ENCODE measurements at places on chromosomes 12 and 14.

- DNase-seq: no peak
Measured at GRCh38 chr14:60328583-60328982, 79.6 kb downstream of the PPM1A start.

- DNase-seq: no peak
Measured at GRCh38 chr12:122842505-122843405, 7.5 kb downstream of the HIP1R start.

DNA sequence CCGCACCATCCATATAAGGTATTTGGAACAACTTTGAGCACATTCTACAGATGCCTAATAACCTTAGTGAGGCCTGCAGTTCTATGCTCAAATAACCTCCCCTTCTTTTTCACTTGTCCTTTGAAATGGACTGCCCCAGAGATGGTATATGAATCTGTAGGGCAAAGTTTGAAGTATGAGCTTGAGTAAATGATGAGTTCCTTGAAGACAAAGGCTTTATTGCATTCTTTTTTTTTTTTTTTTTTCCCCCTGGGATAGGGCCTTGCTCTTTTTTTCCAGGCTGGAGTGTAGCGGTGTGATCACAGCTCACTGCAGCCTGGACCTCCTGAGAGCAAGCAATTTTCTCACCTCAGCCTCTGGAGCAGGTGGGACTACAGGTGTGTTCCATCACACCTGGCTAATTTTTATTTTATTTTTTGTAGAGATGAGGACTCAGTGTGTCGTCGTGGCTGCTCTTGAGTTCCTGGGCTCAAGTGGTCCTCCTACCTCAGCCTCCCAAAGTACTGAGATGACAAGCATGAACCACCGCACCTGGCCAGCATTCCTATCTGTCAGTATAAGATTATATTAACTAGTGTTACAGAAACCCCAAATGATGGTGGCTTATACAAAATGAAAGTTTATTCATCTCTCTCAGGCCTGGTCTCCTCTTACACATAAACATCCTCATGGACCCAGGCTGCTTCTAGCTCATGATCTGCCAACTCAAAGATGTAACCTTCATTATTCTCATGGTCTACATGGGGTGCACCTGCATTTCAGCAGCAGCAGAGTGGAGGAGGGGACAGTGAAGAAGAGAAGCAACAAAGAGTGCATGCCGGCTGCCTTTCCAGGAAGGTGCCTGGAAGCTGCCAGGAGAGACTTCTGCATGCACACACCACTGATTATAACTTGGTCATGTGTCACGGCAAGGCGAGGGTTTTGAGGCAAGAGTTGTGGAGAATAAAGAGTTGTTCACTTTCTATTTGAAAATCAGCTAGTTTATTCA is 101.4 kb downstream of the DUSP16 start:
- DNase-seq: no peak

- no peak for DNase-seq
Measured at GRCh38 chr12:91052026-91052425, 5.8 kb downstream of the KERA start.

DNA sequence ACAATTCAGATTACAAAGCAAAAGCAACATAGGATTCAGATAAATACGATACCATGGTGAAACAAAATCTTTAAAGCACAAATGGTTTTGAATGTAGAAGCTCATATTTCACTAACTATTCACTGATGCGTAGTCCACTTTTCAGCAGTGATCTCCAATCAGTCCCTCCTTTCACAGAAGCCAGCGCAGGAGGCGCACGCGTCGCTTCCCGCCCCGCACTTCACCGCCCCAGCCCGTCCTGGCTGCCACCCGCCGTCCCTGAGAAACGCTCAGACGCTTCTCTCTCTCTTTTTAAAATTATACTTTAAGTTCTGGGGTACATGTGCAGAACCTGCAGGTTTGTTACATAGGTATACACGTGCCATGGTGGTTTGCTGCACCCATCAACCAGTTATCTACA is 19.8 kb upstream of the CHFR start:
- DNase-seq: no peak

DNA sequence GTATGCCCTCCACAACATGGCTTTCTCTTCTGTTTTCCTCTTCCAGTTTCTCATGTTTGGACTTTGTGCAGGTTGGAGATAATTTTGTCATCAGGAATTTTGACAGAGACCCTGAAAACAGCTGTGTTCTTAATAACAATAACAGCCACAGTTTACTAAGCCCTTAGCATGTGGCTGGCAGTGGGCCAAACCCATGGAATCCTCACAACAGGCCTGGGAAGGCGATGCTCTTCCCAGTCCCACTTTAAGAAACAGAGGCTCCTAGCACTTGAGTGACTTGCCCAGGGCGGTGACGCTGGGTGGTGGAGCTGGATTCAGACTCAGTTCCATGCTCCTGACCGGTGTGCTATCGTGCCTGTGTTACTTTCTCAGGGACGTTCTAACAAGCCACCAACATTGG is 20.1 kb upstream of the PLEKHG3 start:
- DNase-seq: no peak

- DNase-seq: no peak
Measured at GRCh38 chr12:88549929-88550328, 30.3 kb downstream of the KITLG start.

GRCh38 chr12:61267474-61267873 is 992.7 kb upstream of the USP15 start:
- DNase-seq: no peak

- no peak for DNase-seq
Measured at GRCh38 chr12:1351926-1352325, 242.5 kb downstream of the FBXL14 start.

- DNase-seq: no peak
Measured at GRCh38 chr12:102722147-102722546, 194.9 kb downstream of the PAH start.

- DNase-seq: no peak
Measured at GRCh38 chr14:94966868-94967267, 190.5 kb downstream of the DICER1 start.

DNA sequence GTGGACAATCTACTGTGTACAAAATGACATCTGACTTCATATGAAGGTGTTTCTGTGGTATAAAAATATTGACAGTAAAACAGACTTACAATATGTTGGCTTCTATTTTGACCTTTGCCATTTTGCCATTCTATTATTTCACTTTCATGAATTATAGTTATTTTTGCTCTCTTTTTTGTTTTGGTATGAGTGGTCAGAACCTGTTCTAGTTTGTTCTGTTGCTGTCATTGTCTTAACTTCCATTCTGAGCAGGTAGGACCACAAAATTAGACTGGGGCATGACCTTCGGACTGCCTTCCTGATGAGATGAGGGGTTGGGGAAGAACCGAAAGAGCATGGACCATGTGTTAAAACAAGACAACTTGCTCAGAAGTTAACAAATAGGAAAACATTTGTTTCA is 36.5 kb upstream of the IFNG-AS1 start:
- no peak for DNase-seq

GRCh38 chr14:29310210-29310609 is 543.6 kb downstream of the FOXG1 start:
- DNase-seq: no peak

DNA sequence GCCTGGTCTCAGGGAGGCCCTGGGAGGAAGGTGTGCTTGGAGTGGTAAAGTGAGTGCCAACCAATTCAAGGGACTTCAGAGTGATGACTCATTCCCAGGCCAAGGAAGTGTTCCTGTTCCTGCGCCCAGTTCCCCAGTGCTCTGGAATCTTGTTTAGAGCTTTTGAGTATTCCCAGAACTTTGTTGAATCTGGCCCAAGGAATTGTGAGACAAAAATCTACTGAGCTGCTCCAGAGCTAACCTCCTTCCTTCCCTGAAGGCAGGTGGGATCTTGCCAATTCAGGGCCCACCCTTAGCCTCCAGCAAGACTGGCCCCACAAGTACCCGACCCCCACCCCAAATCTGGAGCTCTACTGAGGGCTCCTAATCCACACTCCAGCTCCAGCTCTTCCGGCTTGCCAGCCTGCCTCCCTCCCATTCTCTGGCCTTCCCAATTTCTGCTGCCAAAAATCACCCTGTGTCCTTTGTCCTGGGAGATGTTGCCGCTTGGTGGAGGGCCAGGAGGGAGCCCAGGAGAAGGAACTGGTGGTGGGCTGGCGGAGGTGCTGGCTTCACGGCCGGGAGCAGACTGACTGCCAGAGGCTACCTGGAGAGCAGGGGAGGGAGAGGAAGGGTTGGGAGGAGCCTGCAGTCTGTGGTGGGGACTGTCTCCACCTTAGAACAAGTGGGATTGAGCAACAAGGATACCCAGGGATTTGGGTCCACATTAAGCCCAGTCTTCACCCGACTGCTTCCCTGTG is 2.0 kb upstream of the ATN1 start:
- DNase-seq: no peak

GRCh38 chr12:47773062-47773857 is at the start of gene SLC48A1:
SLC48A1 (plus strand) TSS chr12:47773238; CDS start chr12:47773305, 67 bp downstream.
- DNase-seq: peak; percentile 85

DNA sequence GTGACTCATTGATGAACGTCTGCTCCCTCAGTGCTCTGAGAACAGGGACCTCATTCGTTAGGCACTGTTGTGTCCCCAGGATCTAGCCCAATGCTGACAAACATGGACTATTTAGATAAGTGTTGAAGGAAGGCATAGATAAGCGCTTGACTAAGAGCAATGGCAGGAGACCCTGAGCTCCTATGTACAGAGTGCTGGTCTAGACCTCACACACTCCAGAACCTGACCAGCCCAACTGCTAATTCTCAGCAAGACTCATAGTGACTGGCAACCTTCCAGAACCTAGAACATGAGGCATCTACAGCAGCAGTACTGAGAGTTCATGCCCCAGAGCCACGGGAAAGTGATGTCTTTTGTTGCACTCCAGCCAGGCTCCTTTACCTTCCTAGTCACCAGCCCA is 69.2 kb downstream of the CRACR2A start:
- no peak for DNase-seq

DNA sequence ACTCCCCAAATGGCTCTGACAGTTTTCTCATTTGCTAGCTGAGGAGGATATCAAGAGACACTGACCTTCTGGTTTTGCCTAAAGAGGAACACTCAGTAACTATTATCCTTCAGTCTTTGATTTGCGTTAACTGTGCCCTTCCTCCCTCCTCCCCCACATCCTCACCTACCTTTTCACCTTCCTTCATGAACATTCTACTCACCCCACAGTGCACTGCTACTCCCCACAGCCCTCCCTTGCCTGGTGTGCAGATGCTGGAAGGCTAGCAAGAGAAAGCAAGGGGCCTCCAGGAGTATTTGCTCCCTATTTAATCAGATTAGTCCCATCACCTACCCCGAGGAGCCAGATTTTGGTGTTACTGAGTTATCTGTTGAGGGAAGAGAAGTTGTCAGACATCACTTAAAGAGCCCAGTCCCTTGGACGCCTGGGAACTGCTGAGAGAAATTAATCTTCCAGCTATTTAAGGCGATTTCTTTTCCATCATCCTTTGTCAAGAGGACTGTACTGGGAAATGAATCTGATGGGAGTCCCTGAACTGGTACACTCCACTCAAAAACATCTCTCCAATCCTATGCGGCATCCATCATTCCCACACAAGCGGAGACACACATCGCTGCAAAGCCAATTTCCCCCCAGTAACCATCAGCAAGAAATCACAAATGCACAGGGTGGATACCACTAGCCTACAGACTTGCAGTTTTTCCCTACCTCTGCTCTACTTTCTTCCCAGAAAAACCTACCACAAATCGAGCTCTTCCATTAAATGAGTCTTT is 11.5 kb downstream of the PSMB5 start:
- DNase-seq: no peak

GRCh38 chr12:32201976-32202375 is 95.3 kb downstream of the BICD1 start:
- DNase-seq: no peak

- DNase-seq: peak; percentile 27
Measured at GRCh38 chr14:76304536-76305267, 71.2 kb upstream of the ESRRB start.

DNA sequence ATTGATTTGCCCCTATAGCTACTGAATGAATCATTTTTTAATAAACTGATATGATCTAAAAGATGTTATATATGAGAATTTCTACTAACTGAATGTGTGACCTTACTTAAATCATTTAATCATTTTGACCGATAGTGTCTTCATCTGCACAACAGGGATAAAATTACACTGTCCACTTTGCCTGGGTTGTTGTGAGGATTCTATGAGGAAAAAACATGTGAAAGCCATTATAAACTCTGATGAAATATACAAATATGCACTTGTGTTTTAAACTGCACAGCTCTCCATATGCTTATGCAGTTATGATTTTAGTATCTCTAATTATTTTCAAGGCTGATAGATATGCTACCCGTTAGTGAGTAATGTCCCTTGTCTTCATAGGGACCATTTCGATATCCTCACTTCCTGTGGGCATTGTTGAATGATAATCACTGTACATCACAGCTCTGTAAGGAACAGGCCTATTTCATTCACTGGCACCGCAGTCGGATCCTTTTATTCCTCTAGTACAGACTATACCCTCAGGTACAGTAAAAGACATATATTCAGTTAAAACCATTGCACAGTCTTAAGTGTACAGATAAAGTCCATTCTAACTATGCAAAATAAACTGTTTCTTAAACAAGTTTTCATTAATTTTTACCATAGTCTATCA is 88.7 kb upstream of the RAP1B start:
- no peak for DNase-seq

- no peak for DNase-seq
Measured at GRCh38 chr12:120237360-120238171, 28.0 kb downstream of the PXN start.

DNA sequence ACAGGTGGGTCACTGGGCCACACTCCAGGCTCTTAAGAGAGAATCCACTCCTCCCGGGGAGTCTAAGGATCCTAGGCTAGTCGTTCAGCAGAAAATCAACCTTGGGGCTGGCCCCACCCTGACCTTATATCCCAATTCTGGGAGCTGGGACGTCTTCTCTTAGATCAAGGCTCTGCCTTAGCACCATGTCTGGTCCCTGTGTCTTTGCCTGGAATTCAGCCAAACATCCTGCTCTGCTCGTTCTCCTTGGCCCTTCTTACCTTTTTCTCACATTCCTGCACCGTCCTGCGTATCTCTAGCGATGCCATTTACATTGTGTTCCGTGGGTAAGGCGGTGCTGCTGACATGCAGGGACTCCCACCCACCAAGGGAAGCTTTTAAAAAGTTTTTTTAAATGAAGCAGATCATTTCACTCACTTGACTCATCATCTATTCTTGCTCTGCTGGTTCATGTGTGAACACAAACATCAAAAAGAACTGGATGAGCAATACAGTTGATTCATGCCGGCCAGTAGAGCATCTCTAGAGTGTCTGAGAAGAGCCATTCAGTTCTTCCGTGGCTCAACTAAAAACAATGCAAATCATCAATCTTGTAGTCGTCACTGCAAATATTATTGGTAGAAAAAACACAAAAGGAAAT is 50.2 kb downstream of the KCNK13 start:
- DNase-seq: no peak

DNA sequence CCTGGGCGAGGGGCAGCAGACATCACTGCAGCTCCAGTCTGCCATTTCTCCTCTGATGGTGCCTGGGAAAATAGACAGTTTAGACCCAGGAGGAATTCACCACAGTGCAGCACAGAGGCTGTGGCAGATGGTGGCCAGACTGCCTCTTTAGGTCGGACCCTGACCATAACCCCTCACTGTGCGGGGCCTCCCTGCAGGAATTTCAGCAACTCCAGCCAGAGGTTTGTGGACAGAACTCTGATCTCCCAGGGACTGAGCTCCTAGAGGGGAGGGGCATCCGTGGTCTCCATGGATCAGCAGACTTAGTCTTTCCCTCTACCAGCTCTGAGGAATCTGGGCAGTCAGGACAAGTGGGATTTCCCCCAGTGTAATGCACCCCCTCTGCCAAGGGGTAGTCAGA is 106.5 kb downstream of the ZC3H14 start:
- DNase-seq: no peak

All from H1 (cell line).